ENCODE measurements at places on chromosomes 11 and 22.
A peak's percentile ranks its signal among the peaks of the same experiment; 100 is the strongest.

DNA sequence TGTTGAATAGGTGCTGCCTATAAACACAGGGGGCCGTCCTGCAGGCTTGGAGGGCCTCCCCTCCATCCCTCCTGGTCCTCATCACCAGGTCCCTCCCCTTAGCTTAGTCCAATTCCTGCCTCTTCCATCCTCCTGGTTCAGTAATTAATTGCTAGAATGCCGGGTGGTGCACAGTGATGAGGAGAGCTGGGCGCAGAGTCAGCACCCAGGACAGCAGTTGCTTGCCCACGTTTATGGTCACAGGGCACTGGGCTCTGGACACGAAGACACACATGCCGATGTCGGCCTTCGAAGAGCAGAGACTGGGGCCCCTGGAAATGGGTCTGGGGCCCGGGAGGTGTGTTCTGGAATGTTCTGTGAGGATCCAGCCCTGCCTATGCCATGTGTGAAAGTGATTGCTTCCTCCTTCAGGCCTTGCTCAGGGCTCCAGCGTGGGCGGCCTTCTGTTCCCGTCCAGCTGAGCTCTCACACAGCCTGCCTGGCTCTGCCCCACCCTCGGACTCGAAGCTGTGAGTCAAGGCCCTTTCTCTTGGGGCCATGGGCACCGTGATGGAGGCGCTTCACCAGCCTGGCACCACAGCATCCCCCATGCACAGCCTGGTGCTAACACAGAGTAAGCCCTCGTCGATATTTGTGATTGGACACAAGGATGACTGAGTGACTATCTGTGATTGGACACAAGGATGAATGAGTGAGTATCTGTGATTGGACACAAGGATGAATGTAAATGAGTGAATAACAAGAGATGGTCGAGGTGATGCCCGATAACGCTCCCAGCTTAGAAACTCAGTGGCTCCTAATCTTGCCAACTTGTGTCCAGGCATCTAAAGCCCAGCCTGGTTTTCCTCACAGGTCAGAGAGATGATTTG is 884.7 kb downstream of the BRD1 start:
- no peak for DNase-seq

DNA sequence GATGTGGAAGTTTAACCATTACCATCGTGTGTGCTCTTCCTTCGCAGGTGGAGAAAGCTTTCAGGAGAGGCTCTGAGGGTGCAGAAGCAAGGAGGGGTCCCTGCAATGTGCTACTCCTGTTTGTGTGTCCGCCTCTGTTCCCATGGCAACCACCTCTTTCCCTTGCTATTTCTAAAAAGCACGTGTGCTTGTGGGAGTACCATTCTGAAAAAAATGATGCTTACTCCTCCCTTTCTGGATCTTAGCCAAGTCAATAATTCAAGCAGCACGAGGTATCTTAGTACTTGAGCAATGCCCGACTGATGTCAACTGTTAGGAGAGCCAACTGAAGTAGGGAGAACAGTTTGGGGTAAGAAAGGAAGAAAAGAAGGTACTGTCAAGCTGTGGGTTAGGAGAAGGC is 628.7 kb downstream of the NTM start:
- no peak for DNase-seq

DNA sequence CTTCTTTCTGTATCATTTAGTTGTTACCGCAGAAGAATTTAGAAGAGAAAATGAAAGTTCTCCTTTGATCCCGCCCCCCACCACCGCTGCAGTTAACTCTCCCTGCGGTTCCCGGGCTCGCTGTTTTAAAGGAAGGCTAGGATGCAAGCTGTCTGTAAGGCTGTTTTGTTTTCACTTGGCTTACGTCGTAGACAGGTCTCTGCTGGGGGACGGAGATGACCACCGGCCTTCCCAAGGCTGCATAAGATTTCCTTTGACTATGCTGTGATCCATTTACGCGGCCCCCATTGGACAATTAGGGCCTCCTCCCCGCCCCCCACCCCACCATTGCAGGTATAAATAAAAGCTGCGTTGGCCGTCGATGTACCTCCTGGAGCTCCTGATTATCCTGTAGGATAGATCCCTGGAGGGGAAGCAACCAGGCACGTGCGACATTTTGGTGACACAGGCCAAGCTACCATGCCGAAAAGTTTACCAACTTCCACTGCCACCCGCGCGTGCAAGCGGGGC is 1.4 kb upstream of the CPT1A start:
- DNase-seq: no peak

GRCh38 chr22:44780876-44781449 is 28.6 kb downstream of the ARHGAP8 start:
- DNase-seq: no peak

DNA sequence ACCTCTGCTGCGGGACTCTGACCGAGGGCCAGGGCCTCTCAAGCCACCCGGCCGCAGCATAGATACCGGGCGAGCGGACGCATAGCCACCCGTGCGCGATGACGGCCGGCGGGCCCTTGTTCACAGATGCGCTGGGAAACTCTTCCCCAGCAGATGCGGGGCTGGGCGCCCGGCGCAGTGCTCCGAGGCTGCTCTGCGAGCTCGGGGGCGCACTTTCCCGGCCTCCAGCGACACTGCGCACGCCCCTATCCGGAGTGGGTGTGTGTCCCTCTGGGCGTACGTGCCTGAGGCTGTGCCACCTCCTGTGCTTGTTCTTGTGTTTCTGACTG is 104.7 kb upstream of the E2F8 start:
- DNase-seq: no peak

DNA sequence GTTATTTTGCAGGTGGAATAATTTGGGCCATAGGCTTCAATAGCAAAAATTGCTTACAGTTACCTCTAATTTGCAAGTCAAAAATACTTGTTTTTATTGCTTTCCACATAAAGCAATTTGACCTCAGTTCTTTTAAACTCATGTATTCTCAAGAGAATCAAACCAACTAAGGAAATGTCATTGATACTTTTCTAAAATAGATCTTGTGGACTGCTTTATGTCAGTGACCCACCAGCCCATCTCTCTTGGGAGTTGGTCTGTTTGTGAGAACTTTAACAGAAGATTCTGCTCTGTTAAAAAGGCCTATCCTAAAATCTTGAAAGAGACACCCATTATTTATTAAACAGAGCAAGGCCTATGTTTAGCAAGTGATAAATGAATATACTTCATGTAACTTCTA is 75.2 kb downstream of the DDIAS start:
- no peak for DNase-seq

- peak; percentile 76 for DNase-seq
Measured at GRCh38 chr11:72972496-72973128, 158.4 kb downstream of the ATG16L2 start.

GRCh38 chr11:23767576-23767975 is 729.3 kb upstream of the LUZP2 start:
- DNase-seq: no peak

- DNase-seq: no peak
Measured at GRCh38 chr11:72544589-72544988, 110.3 kb upstream of the CLPB start.

- peak; percentile 44 for DNase-seq
Measured at GRCh38 chr22:31891366-31892079, 52.8 kb upstream of the YWHAH start.

DNA sequence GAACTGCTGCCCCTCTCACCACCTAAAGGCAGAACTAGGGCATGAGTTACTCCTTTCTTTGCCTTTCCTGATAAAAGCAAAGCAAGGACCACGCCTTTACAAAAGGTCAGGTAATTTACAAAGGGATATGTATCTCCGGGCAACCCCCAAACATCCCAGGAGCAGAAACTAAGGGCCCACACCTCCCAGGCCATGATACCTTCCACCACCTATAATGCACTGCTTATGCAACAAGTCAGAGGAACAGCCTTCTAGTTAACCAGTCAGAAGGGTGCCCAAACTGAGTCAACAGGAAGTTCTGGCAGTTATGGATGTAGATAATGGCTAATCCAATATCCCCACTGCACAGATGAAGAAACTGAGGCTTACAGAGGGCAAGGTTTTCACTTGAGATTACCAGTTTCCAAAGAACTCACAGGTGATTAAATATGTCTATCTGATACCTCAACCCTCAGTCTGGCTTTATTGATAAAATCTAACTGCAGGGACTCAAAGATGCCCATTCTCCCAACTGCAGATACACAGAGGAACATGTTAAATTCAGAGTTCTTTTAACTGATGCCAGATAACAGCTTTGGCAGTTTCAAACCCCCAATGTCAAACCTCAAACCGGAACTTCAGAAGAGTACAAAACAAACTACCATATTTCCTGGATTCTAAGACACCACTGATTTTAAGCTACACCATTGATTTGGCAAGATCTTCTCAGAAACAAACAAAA is 16.8 kb upstream of the CASTOR1 start:
- no peak for DNase-seq

DNA sequence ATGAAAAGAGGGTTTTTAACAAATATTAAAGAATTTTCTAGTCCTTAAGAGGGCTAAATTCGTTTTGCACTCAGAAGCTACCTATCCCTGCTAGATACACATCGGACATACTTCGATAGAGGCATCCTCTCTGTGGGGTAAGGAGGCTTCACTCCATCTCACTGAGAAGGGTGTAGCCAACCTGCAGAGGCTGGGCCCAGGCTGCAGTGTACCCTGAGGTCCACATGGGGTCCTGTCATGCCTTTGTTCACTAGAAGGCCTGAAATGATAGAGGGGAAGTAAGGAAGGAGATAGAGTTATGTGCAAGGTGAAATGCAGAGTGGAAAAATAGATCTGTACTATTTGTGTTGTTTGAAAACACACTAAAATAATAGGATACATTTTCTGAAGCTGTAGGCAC is 45.6 kb downstream of the IGSF9B start:
- no peak for DNase-seq

DNA sequence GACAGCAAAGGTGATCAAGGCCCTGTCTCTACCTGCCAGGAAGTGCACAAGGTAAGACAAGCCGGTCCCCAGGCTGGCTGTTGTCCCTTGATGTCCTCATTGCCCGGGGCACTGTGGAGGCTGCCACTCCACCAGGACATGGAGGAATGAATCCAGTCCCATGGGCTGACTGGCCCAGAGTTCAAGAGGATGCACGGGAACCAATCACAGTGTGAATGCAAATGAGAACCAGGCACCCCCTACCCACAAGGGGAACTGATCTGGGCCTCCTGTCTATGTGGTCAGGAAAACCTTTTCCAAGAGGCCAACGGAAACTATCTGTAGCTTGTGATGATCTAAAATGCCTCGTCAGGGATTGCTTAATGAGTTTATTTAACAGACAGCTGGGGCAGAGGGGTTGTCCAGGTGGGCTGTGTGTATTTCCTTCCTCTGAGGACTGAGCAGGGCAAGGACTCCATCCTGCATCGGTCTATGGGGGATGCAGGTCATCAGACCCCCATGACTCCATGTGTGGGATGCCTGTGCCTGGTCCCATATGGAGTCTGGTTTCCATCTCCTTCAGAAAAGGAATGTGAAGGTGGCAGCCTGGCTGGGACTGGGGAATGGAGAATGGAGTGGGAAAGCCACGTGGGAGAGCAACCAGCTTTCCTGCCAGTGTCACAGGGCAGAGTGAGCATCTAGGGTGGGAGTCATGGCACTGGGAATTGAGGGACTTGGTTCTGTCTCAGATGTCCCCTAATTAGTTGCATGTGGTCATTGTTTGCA is 60.5 kb downstream of the CD82 start:
- no peak for DNase-seq

DNA sequence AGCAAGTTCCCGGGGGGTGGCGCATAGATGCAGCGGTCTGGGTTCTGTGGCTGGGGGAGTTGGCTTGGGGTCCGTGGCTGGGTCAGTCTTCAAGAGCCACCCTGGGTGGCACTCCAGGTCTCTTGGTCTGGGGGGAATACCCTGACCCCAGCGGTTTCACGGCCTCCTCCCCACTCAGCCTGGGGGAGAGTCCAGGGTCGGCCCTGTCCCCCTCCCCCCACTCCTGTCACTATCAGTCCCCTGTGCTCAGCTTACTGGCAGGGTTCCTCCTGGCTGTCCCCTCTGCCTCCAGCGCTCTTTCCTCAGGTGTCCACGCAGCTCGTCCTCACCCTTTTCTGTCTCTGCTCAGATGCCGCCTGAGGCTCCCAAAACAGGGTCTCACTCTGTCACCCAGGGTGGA is 68.5 kb upstream of the PARVG start:
- no peak for DNase-seq

- no peak for DNase-seq
Measured at GRCh38 chr11:12667646-12668045, 6.6 kb upstream of the TEAD1 start.

GRCh38 chr11:73184953-73185671 is 33.0 kb upstream of the P2RY2 start:
- no peak for DNase-seq

GRCh38 chr11:106322106-106322505 is 244.6 kb downstream of the AASDHPPT start:
- DNase-seq: no peak
